ENCODE measurements at places on chromosomes 4 and X.

DNA sequence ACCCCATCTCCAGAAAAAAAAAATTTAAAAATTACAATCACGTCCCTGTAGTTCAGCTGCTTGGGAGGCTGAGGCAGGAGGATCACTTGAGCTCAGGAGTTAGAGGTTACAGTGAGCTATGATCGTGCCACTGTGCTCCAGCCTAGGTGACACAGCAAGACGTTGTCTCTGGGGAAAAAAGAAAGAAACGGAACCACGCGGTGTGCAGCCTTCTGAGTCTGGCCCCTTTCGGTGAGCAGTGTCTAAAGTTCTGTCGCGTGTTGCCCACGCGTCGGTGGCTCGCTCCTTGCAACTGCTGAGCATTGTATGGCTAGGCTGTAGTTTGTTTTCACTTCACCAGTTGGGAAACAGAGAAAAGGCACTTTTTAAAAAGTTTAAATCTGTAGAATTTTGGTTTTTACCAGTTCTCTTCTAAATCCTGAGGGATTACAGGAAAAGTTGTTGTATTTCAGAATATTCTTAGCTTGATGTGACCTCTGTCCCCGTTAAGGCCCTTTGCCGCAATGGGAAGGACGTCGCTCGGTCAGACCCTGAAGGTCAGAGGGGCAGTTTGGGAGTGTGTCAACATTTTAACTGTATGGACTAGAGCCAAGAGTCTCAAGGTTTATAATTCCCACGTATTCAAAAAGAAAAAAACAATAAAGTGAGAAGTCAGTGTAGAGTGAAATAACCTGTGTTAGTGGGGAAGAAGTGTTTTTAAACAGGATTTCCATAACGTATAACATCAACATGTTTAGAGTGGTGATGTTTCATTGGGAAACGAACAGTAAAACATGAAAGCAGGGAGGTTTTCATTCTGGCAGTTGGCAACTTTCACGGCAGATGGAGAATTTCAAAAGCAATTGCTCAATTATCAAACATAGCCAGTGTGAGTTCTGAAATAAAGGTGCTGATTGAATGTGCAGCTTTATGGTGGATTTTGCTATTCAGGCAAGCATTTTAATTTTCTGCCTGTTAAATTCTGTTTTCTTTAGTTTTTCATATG, 45.8 kb upstream of the MSANTD1 start:
- no peak for DNase-seq

- DNase-seq = peak; percentile 37
These were observed 662 bp downstream of the APBB2 start for GRCh38 chr4:41213625-41214135.

- DNase-seq = no peak
These were observed 68.5 kb downstream of the AFF1 start for GRCh38 chr4:87003266-87003665.

- DNase-seq = no peak
These were observed 150.8 kb downstream of the AFAP1 start for GRCh38 chr4:7788694-7789425.

GRCh38 chr4:56727150-56727549, 46.1 kb upstream of the HOPX start:
- no peak for DNase-seq

DNA sequence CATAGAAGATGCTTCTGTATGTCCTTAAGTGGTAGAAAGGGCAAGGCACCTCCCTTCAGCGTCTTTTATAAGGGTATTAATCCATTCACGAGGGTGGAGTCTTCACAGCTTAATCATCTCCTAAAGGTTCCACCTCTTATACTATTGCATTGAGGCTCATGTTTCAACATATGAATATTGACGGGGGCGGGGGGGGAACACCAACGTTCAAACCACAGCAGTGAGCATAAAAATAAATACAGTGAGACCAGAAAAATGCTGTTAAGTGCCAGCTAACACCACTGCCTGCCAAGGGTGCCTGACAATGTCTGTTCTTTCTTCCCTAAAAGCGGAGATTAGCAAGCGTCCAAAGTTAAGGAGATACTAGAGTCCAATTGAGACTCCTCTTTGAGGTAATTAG, 323.3 kb downstream of the STK32B start:
- no peak for DNase-seq

GRCh38 chr4:38101563-38101962, 141.4 kb downstream of the PTTG2 start:
- no peak for DNase-seq

- DNase-seq = no peak
These were observed 1.7 kb upstream of the SRPX2 start for GRCh38 chrX:100642290-100642689.

DNA sequence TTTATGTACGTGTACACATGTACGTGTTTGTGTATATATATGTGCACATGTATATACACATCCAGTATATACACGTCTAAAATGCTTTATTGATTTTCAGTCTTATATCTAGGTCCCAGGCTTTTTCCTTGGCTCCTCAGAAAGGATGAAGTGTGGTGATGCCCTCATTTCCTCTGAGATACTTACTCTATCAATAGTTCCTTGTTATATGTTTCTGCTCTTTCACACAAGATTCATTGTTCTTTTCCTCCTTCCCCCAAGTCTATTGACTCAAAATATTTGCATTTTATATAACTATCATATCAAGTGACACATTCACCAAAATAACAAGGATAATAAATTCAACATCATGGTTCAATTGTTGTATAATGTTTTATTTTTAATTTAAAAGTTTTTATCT, 359.2 kb downstream of the EPHA5 start:
- DNase-seq = no peak

DNA sequence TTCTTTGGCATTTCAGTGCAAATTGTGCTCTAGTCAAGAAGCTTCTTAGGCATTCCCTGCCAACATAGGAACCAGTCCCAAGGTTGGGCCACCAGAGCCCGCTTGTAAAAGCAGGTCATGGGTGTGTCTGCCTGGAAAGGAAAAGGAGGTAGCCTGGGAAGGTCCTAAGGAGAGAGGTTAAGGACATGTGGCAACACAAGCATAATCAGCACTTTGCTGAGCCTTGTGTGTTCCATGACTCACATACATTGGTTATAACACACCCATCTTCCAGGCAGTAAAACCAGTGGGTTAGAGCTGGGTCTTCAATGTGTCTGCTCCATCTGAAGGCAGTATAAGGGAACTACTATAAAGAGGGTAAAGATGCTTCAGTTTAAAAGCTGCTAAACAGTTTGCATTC, 165.0 kb downstream of the FHIP1A start:
- no peak for DNase-seq

DNA sequence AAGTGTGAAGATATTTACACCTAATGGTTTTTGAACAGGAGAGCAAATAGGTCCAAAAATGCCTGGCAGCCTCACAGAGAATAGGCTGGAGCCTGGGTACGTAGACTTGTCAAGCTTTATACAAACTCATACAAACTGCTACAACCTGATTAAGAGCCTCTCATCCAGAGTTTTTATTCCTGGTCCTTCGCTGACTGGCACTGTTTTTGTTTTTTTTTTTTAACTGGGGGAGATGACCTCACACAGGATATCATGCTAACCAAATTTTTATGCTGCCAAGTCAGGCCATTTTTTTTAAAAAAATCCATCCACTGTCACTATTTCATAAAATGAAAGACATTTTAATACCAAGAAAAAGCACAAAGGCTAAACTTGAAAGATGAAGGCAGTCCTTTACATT, 1.9 kb downstream of the FAM114A1 start:
- no peak for DNase-seq

GRCh38 chrX:104842646-104843045, 276.6 kb downstream of the IL1RAPL2 start:
- DNase-seq = no peak

DNA sequence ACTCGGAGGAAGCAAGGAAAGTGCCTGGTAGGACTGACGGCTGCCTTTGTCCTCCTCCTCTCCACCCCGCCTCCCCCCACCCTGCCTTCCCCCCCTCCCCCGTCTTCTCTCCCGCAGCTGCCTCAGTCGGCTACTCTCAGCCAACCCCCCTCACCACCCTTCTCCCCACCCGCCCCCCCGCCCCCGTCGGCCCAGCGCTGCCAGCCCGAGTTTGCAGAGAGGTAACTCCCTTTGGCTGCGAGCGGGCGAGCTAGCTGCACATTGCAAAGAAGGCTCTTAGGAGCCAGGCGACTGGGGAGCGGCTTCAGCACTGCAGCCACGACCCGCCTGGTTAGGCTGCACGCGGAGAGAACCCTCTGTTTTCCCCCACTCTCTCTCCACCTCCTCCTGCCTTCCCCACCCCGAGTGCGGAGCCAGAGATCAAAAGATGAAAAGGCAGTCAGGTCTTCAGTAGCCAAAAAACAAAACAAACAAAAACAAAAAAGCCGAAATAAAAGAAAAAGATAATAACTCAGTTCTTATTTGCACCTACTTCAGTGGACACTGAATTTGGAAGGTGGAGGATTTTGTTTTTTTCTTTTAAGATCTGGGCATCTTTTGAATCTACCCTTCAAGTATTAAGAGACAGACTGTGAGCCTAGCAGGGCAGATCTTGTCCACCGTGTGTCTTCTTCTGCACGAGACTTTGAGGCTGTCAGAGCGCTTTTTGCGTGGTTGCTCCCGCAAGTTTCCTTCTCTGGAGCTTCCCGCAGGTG, 637 bp downstream of the AR start:
- DNase-seq = no peak

All from NCI-H2081 (cell line).